GM06990 (cell line): ENCODE measurements at places on chromosomes 1 and 21.

DNA sequence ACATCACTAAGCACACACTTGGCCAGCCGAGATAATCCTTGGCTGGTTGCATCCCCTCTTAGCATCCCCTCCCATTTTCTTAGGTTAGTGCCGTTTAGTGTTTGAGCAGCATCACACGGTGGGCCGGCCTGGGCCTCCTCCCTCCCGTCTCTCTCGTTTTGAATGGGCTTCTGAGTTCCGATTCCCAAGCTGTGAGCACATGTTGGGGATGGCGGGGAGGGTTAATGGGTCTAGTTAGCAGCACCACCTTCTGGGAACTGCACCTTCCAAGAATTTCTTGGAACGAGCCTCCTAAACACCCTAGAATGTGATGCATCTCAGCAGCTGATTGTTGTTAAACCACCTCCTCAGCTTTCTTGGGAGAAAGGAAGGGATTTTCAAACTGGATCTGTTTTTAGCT lies 73.3 kb downstream of the CNIH3 start:
- DNase-seq: no peak

GRCh38 chr1:30707412-30708360 lies 15.7 kb downstream of the MATN1 start:
- DNase-seq: no peak

- no peak for DNase-seq
Observed at GRCh38 chr21:36864974-36865373, 101.5 kb downstream of the HLCS start.

GRCh38 chr21:29496337-29496736 lies 197.6 kb downstream of the BACH1 start:
- no peak for DNase-seq

DNA sequence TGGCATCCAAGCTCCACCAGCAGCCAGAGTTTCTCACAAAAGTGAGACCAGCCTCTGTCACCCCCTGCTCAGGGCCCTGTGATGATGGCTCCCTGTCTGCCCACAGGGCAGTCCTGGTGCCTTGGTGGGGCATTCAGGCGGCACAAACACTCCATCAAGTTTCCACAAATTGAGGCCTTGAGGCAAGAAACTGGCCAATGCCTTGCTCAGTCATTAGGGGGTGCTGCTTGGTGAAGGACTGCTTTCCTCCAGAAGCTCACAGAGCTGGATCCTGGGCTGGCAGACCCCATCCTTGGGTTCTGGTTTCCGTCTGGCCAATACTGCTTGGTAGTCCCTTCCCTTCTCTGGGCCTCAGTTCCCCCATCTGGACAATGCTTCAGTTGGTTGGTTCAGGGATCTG lies 12.5 kb upstream of the AHDC1 start:
- DNase-seq: no peak

- no peak for DNase-seq
Observed at GRCh38 chr1:24564695-24565094, 8.8 kb downstream of the NCMAP start.

DNA sequence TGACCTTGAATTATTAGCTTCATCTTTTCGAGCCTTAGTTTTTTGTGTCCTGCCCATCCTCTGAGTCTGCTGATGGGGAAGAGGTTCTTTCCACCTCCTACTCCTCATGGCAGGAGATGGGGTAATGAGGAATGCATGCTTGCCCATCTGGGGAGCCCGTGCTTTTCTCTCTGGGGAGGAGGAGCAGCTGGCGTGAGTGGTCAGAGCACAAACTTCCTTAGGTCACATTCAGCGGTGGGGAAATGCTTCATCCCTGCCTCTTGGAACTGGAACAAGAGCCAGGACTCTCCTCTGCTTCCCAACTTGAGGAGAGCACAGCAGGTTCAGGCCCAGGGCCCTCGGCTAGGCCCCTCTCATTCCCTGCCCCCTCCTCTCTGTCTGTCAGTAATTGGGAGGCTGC lies 155.0 kb downstream of the PCNX2 start:
- DNase-seq: no peak

DNA sequence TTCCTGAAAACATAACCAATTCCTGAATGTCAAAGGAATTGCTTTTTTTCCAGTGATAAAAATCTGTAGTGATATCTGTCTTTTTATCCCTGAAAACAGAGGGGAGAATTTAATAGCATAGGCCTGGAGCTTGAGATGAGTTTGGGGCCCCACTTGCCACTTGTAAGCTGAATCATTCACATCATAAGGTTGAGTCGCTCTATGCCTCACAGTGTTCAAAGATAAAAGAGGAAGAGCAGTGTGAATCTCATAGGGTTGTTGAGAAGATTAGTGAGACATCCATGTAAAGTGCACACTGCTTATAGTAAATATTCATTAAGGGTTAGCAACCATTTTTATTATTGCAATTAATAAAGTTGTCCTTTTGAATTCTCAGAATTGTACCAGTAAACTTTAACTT lies 271.3 kb downstream of the DNM3 start:
- DNase-seq: no peak

GRCh38 chr1:203673550-203674411 lies 47.1 kb downstream of the ATP2B4 start:
- DNase-seq: peak; percentile 24

- no peak for DNase-seq
Observed at GRCh38 chr1:65894738-65895605, 102.3 kb downstream of the PDE4B start.

- DNase-seq: no peak
Observed at GRCh38 chr1:17831597-17831996, 76.5 kb downstream of the ACTL8 start.

GRCh38 chr1:90486134-90486824 lies 230.8 kb downstream of the BARHL2 start:
- no peak for DNase-seq

DNA sequence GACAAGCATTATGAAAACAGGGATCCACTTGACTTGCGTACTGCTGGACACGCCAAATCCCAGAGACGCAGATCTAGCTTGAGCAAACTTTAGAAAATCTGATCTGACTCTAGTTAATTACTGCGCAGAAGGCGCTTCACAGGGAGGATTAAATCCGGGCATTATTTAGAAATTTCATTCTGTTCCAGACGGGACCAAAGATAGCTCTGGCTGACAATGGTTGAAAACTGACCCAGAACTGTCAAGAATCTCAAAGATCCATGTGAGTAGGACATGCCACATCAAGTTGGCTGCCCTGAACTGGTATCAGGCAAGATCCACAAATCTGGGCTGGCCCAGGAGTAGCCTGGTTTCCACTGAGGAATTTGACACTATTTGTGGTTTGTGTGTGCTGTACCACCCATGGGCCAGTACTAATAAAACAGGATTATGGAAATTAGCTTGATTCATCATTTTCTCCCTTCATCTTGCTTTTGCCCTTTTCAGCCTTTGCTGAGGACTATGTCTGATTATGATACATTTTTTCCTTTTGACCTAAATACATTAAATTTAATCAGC lies 171.0 kb downstream of the VAV3 start:
- no peak for DNase-seq

GRCh38 chr1:44609412-44609767 lies 64.9 kb downstream of the TMEM53 start:
- no peak for DNase-seq

DNA sequence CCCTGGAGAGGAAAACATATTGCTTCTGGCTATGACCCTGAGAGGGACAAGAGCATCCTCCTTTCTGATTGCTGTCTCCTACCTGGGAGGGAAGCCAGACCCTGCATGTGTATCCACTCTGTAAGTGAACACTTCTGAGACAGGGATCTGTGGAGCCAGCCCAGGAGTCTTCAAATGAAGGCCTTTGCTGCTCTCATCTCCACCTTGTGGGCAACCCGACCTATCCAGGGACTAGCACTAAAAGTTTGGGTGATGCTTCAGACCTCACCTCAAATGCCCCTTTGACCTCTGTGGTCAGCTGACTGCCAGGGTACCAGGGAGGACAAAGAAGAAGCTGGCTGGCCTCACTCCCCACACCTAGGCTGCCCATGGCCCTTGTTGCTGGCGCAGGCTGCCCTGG lies 64.7 kb downstream of the KCND3 start:
- no peak for DNase-seq

DNA sequence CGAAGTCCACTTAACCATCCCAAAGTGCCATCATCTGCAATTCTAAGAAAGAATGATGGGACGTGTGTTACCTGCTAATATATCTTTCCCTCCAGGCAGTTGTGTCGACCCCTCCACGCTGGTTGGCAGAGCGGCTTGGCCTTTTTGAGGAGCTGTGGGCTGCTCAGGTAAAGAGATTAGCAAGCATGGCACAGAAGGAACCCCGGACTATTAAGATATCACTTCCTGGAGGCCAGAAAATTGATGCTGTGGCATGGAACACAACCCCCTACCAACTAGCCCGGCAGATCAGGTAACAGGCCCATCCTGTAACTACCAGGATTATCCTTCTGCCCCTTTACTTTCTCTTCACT lies 520 bp downstream of the TARS2 start:
- DNase-seq: peak; percentile 12

DNA sequence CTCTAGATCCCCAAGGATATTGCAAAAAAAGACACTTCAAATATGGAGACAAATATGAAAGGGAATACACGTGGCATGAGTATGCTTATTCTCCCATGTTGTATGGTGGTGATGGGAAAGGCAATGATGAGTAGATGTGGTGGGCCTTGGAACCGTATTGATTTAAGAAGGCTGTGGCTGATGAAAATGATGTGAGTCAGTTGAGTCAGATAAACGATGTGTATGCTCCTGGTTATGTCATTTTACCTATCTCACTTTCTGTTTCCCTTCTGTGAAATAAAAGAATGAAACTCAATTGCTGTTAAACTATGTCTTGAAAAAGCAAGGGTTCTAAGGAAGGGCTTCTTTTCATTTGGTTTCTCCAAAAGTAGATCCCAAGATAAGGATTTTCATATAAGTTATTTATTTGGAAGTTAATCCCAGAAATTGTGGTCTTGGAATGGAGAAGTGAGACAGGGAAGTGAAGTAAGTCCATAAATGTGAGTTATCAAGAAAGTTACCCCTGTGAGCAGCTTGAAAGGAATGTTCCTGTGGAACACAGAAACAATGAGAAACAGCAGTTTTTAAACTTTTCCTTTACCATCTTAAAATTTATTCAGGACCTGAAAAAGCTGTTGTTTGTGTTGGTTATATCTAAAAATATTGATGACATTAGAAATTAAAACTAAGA lies 292.0 kb downstream of the DUSP10 start:
- DNase-seq: no peak
